ENCODE measurements at places on chromosomes 3 and 15.
A peak's percentile ranks its signal among the peaks of the same experiment; 100 is the strongest.

- H3K4me1 ChIP-seq, result no peaks in the 10 kb centered on the region
- H3K27ac ChIP-seq, result no peak overlapping the region
- DNase-seq, result no peak
- H3K4me3 ChIP-seq, result no peak overlapping the region
- peaks cover 3% of the 10 kb centered on the region for H3K27me3 ChIP-seq
- H3K36me3 ChIP-seq, result no peaks in the 10 kb centered on the region
These were observed 232.9 kb downstream of the TJP1 start for GRCh38 chr15:29589416-29589815.

- peaks cover 5% of the 10 kb centered on the region for H3K36me3 ChIP-seq
- peaks cover 70% of the 10 kb centered on the region for H3K4me1 ChIP-seq
- H3K27me3 ChIP-seq, result no peaks in the 10 kb centered on the region
- H3K4me3 ChIP-seq, result no peak overlapping the region
These were observed 12.6 kb downstream of the ANP32A start for GRCh38 chr15:68808091-68808490.

DNA sequence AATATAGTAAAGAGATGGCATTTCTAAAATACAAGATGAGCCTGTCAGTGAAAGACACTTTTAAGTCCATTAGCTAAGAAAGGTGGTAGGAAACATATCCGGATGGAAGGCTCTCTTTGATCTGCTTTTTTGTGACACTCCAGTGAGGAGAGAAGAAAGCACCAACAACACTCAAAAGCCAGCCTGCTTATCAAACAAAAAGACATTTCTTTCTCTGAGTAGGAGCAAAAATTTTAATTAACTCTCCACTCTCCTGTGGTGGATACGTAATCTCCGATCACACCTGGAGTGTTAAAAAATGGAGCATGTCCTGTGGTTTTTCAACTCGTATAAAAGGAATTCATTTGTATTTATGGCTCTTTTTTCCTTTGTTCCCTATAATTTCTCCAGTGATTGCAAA is 65.3 kb downstream of the OXNAD1 start:
- peaks cover 58% of the 10 kb centered on the region for H3K36me3 ChIP-seq
- H3K4me3 ChIP-seq, result no peak overlapping the region
- no peaks in the 10 kb centered on the region for H3K27me3 ChIP-seq
- H3K27ac ChIP-seq, result peak overlapping the region; percentile 60
- no peak for DNase-seq

- no peaks in the 10 kb centered on the region for H3K4me1 ChIP-seq
- H3K4me3 ChIP-seq, result no peak overlapping the region
- DNase-seq, result no peak
- H3K27me3 ChIP-seq, result no peaks in the 10 kb centered on the region
These were observed 233.4 kb downstream of the MEX3B start for GRCh38 chr15:81812456-81812855.

- no peak for DNase-seq
- H3K36me3 ChIP-seq, result peaks cover 2% of the 10 kb centered on the region
- H3K4me1 ChIP-seq, result peaks cover 65% of the 10 kb centered on the region
- no peak overlapping the region for H3K27ac ChIP-seq
- no peak overlapping the region for H3K4me3 ChIP-seq
These were observed 172.5 kb upstream of the TLE3 start for GRCh38 chr15:70269991-70270751.

GRCh38 chr15:60417112-60417511 is 19.3 kb upstream of the ANXA2 start:
- H3K4me3 ChIP-seq, result no peak overlapping the region
- no peaks in the 10 kb centered on the region for H3K4me1 ChIP-seq
- DNase-seq, result no peak
- H3K27ac ChIP-seq, result no peak overlapping the region
- peaks cover 2% of the 10 kb centered on the region for H3K36me3 ChIP-seq
- no peaks in the 10 kb centered on the region for H3K27me3 ChIP-seq
